ENCODE measurements at places on chromosomes 6 and 20.
A peak's percentile ranks its signal among the peaks of the same experiment; 100 is the strongest.

GRCh38 chr20:3173610-3174441 lies 477 bp upstream of the LZTS3 start:
- DNase-seq = peak; percentile 44

DNA sequence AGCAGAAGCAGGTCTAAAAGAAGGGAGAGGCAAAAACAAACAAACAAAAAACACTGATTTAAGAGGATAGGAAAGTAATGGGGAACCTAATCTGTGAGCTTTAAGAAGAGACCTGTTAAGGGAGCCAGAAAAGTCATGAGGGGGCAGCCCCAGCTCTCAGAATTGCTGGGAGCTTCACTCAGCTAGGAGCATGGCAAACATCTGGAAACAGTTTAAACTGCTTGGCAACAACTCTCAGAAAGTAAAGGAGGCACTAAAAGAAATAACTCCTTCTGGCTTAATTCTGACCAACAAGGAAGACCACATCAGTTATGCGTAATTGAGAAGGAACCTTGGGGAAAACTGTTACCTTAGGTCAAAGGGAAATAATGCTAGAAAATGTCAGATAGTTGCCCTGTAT lies 121.4 kb downstream of the LAMP5 start:
- DNase-seq = no peak

GRCh38 chr6:121188356-121188755 lies 145.9 kb downstream of the TBC1D32 start:
- no peak for DNase-seq

DNA sequence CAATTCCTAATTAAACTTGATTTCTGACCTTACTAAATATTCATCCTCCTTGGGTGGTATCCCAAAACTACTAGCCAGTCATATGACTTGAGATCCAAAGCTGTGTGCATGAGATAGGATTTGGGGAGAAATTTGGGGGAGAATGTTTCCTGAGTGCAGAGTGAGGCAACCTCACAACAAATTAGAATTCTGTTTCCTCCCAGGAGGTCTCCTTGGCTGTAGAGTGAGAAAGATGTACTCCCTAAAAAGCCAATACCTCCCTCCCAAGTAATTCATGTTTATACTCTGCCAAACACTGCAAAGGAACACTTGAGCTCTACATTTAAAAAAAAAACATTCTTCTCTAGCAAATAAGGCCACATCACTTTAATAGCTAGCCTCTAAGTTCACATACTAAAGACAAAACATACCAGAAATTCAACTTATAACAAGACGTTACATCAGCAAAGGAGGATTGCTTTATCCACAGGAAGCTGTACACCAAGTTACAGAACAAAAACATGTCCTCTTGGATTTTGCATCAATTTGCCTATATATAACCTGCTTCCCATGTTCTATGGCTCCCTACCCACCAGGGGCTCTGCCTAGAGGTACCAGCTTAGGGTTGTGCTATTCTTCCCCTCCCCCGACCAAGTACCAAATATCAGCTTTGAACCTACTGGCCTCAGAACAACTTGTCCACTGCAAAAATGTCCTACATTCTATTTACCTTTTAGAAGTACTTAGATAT lies 15.4 kb upstream of the TMEM30A start:
- DNase-seq = no peak

DNA sequence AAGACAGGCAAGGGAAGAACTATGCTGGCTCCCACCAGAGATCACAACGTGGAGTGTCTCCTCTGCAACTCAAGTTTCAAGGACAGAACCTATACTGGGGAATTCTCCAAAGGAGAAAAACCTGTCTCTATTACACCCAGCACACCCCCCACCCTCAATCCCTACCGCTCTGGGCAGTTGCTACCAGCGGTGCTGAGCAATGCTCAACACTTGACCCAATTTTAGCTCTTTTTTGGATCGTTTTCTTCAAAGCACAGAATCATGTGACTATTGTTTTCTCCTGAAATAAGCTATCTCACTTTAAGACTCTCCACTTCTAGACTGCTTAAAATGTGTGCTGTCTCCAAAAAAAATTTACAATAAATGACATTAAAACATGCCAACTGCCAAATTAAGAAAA lies 23.3 kb downstream of the MAP7 start:
- no peak for DNase-seq

- DNase-seq = no peak
These were observed 41.4 kb downstream of the DTNBP1 start for GRCh38 chr6:15621203-15622044.

DNA sequence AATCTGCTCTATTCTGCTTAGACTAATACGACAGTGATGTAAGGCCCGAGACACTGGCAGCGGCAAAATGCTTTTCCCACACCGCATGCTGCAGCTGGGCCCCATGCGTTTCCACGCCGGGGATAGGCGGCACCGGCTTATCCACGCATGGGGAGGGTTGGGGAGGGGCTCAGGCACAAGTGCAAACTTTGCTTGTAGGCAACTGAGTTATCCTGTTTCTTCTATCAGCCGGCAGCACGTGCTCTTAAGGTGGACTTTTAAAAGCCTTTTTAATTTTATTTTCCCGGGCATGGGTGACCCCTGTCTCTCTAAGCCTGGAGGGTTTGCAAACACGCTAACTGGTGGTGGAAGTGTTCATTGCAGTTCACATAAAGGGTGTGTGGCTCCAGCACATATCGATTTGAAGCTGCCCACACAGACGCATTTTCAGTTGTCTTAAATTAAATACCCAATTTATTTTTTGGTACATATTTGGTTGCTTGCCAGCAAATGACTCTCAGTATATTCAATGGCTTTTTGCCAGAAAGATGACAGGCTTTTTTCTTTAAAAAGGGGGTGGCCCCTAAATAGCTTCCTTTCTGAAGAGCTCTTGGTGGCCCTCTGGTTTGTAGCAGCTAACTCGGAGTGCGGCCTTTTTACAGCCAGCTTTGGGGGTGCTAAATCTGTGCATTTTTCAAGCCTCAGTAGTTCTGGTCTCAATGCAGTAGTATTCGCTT lies 561.8 kb upstream of the AGPAT4 start:
- DNase-seq = no peak

DNA sequence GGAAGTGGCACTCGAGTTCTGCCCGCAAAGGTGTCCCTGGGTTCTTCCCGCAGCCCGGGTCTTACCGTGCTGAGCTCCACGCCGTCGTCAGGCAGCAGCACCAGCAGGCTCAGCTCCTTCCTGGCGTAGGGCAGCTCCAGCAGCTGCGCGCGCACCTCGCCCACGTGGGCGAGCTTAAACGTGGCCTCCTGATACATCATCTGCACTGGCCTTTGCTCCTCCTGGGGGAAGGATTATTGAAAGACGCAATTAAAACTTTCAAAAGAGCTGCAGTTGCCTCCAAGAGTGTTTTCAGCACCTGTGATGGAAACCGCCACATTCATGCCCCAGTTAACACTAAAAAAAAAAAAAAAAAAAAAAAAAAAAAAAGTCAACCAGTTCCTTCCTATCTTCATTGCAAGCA lies 11.3 kb downstream of the SERPINB9 start:
- no peak for DNase-seq

DNA sequence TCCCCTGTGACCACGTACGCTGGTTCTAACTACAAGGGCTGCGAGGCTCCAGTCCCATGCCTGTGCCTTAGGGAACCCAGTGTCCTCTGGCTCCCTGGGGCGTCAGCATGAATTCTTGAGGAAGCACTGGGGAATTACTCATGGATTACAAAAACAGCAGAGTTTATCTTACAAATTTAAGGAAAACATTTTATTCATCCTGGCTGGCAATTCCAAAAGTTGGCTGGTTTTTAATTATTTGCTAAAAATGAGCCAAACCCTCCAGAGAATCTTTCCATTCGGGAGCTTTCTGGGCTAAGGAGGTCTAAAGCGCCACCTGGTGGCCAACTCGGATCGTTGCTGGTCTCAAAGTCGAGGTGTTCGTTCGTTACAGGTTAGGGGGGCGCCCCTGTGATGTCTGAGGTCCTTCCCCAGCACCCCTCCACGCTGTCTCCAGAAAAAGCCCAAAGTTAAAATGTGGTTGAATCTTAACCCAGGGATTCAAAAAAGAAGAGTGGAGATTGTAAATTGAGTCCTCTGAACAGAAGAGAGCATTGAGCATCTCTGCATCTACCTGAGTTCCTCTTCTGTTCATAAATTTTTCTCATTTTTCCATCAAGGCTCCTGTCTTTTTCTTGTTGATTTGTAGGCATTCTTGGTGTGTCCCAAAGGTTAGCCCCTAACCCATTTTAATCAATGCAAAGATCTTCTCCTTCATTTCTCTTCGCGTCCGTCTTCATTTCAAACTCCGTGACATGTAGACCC lies 99.4 kb downstream of the BFSP1 start:
- DNase-seq = peak; percentile 38

- DNase-seq = no peak
These were observed 69.3 kb upstream of the SOX4 start for GRCh38 chr6:21524201-21524600.

DNA sequence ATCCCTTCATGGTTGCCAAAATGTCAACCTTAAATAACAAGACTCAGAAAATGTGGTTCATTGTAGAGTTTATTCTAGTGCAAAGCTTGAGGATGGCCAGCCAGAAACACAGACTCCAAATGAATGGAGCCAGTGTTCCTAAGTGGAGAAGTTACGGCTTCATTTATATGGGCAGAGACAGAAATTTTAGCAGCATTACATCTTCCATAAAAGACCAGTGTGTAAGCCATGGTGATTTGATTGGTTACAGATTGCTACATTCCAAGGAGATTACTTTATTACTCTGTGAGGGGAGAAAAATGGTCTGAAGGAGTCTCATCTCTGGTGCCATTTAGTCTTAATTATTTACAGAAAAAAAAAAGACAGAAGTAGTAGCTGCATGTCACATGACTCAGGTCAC lies 97.8 kb downstream of the OTOR start:
- DNase-seq = no peak

DNA sequence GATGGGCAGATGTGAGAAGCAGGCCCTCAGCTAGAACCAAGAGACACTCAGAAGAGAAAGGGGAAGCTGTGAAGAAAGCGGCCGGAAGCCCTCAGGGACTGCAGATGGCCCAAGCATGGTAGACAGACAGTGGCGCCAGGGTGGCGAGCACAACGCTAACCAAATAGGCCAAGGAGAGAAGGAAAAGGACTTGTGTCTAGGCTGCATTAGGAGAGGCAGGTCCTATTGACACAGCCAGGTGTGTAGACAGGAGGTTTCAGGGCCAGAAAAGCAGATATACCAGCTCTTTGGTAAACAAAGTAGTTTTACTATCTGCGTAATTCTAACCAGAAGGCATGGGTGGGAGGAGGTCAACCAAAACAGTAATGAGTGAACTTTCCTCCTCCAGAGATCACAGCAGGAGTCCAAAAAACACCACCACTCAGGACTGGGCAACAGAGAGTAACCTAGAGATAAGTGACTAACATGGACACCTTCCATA lies 15.8 kb upstream of the MAP7 start:
- no peak for DNase-seq

- DNase-seq = no peak
These were observed 15.4 kb downstream of the RAMACL start for GRCh38 chr6:166570929-166571713.

DNA sequence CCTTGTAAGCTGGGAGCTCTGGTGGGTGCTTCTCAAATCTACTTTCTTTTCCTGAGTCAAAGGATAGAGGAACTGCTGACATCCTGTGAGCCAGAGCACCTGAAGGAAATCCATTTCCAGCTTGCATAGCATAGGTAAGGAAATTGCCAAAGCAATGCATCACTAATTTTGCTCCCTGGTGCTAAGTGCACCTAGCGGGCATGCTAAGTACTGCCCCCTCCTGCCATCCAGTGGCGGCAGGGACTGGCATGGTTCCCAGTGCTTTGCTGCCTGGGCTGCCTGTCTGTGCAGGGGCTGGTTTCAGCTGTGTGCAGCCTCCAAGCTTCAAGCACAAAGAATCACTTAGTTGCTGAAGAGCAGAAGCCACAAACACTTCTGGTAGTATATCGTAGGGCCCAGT lies 63.9 kb downstream of the FARS2 start:
- DNase-seq = peak; percentile 9

GRCh38 chr20:5033566-5033965 lies 32.3 kb upstream of the SLC23A2 start:
- no peak for DNase-seq

DNA sequence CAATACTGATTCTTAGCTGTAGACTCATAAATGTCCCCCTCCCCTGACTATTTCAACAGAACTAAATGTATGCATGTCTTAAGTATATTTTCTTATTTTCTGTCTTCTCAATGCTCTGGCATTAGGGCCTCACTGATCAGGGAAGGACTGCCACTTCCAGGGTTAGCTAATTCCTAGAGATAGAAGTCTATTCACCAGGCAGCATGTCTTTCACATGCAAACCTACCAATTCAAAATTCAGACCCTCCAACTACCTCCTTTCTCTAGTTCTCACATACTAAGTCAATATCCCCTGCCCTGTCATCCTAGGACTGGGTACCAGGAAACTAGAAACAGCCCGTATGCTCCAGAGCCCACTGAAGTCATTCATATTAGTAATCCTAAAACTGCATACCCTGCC lies 132.3 kb downstream of the RALGAPA2 start:
- no peak for DNase-seq

DNA sequence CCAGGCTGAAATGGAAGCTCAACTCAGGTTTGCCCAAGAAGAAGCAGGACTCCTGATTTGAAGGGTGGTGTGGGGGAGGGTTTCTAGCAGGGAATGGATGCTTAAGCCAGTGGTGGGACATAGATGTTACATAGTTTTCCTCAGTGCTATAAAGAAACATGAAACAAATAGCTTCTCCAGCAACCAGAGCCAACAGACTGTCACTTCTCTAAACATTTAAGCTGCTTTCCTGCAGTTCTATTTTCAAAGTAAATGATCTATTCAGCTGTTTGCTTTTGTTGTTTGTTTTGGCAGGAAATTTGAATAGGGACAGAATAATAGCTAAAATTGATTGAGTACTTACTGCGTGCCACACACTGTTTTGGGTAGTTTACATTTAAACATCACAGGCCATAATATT lies 169.0 kb downstream of the UST start:
- no peak for DNase-seq

- DNase-seq = no peak
These were observed 96.8 kb downstream of the ARMC2 start for GRCh38 chr6:108944707-108945680.

GRCh38 chr6:37507690-37508421 lies 8.2 kb upstream of the CCDC167 start:
- DNase-seq = no peak

DNA sequence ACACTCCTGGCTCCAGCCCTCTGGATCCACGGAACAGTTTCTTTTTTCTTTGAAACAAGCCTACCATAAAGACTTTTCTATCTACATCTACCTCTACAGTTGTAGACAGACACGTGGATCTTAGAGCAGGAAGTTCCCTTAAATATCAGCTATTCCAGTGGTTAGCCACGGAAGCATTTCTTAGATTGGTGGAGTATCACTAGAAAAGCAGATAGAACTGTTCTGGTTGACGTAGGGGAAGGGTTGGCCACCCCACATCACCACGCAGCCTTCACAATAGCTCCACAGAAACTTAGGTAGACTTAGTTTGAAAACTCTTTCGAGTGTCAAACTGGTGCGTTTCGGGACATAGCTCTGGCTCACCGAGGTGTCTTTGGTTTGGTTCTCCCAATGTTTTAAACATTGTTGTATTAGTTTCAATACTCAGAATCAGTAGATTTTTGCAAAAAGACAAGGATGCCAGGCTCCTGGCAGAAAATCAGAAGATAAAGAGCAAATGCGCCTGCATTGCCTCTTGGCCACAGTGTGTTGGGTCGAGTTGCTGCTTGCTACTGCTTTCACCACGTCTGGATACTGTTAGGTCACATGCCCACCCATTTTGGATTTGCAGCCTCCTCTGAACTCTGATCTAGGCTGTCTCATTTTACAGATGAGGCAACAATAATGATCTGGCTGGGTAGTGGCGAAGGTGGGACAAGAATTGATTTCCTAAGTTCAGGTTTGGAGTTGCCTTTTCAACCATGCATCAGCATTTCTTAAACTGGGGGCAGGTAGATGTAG lies 71.5 kb upstream of the DTNBP1 start:
- no peak for DNase-seq
